ENCODE measurements at places on chromosomes 1 and 21. TPM values are rescaled to one million over a fixed set of nuclear protein-coding genes. Genes with fewer than 3 reads are reported as not detected.

- H3K36me3 ChIP-seq: no peaks in the 10 kb centered on the region
- no peaks in the 10 kb centered on the region for H3K27me3 ChIP-seq
- H3K27ac ChIP-seq: no peak overlapping the region
- peaks cover 7% of the 10 kb centered on the region for H3K4me1 ChIP-seq
- no peak for DNase-seq
Observed at GRCh38 chr1:109616391-109616790, 3.0 kb downstream of the GNAT2 start.

CCDC181 gene
- 0.39 TPM for total RNA-seq

GRCh38 chr1:70382682-70383081 is 28.2 kb upstream of the ANKRD13C start:
- no peaks in the 10 kb centered on the region for H3K4me1 ChIP-seq
- no peak overlapping the region for H3K4me3 ChIP-seq
- no peaks in the 10 kb centered on the region for H3K36me3 ChIP-seq
- H3K27ac ChIP-seq: no peak overlapping the region
- 0 out of 2 replicates have a peak, but pooled peaks cover 2% of the 10 kb centered on the region for H3K27me3 ChIP-seq
- no peak for DNase-seq

DNA sequence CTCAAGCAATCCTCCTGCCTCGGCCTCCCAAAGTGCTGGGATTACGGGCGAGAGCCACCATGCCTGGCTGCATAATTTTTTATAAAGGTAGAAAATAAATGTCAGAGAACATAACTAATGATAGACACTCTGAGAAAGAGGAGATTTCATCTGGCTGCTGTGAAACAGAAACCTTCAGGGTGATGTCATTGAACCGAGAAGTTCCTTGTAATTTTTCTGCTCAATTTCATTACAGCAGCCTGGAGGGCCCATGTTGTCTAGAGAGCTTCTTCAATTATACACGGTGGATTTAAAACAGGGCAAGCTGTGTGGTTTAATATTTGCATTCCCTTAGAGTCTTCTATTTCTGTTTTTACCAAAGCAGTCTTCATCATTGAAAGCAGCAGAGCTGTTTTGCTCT is 64.3 kb upstream of the MORC3 start:
- H3K4me1 ChIP-seq: peaks cover 4% of the 10 kb centered on the region
- no peaks in the 10 kb centered on the region for H3K36me3 ChIP-seq
- DNase-seq: no peak
- no peaks in the 10 kb centered on the region for H3K27me3 ChIP-seq
- H3K4me3 ChIP-seq: no peak overlapping the region
- no peak overlapping the region for H3K27ac ChIP-seq

ISG15 gene
- 102 TPM for total RNA-seq

GRCh38 chr1:203286161-203286984 is 18.9 kb upstream of the BTG2 start:
- no peak overlapping the region for H3K27ac ChIP-seq
- peaks cover 3% of the 10 kb centered on the region for H3K27me3 ChIP-seq
- H3K4me3 ChIP-seq: no peak overlapping the region
- no peaks in the 10 kb centered on the region for H3K4me1 ChIP-seq

GRCh38 chr1:2295526-2295925 is 67.4 kb downstream of the SKI start:
- H3K27me3 ChIP-seq: no peaks in the 10 kb centered on the region
- peaks cover 1% of the 10 kb centered on the region for H3K4me1 ChIP-seq
- no peak overlapping the region for H3K4me3 ChIP-seq
- DNase-seq: no peak
- no peaks in the 10 kb centered on the region for H3K36me3 ChIP-seq

GRCh38 chr1:30234091-30234490 is 489.3 kb downstream of the MATN1 start:
- no peaks in the 10 kb centered on the region for H3K36me3 ChIP-seq
- H3K4me1 ChIP-seq: no peaks in the 10 kb centered on the region
- no peak for DNase-seq
- peaks cover 6% of the 10 kb centered on the region for H3K27me3 ChIP-seq

GRCh38 chr1:67572594-67573221 is 112.3 kb upstream of the GADD45A start:
- peak overlapping the region; percentile 95 for H3K27ac ChIP-seq
- no peak overlapping the region for H3K4me3 ChIP-seq
- no peak for DNase-seq
- peaks cover 42% of the 10 kb centered on the region for H3K4me1 ChIP-seq

DNA sequence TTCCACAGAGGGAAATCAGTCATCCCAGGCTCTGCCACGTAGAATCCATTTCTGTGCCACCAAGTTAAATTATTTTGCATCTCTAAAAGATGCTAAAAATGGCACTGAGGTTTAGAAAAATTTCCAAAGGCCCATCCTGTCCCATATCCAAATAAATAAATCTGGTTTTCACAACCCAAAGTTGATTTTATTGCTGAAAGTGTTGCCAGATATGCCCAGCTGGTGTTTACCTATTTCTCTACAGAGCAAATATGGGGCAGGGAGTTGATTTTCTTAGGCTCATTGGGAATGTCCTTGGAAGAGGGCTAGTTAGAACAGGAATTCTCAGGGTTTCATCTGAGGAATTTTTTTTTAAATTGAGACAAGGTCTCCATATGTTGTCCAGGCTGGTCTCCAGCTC is 19.0 kb downstream of the MAP1LC3C start:
- H3K36me3 ChIP-seq: no peaks in the 10 kb centered on the region
- no peak for DNase-seq
- H3K4me1 ChIP-seq: no peaks in the 10 kb centered on the region
- no peak overlapping the region for H3K27ac ChIP-seq
- no peak overlapping the region for H3K4me3 ChIP-seq

Measured in Panc1 (cell line).